Karpas-422 (cell line): ENCODE measurements at places on chromosomes 16 and 17. TPM values are rescaled to one million over a fixed set of nuclear protein-coding genes. Genes with fewer than 3 reads are reported as not detected.

Gene PIRT
- total RNA-seq: not detected in 2 replicates

Gene C17orf75
- 31.3 and 47.9 TPM in 2 replicates for total RNA-seq

Gene CD300LG
- total RNA-seq: not detected in 2 replicates

Gene C16orf92
- total RNA-seq: not detected in 2 replicates

Gene GUCY2D
- total RNA-seq: not detected in 2 replicates
